Stromal cell of bone marrow (primary cell): ENCODE measurements at places on chromosomes 2 and 18.
A peak's percentile ranks its signal among the peaks of the same experiment; 100 is the strongest.

GRCh38 chr2:72678024-72678423 is 147.8 kb downstream of the EXOC6B start:
- no peak for DNase-seq

- DNase-seq, result no peak
Observed at GRCh38 chr2:232882505-232883115, 12.5 kb downstream of the SNORC start.

DNA sequence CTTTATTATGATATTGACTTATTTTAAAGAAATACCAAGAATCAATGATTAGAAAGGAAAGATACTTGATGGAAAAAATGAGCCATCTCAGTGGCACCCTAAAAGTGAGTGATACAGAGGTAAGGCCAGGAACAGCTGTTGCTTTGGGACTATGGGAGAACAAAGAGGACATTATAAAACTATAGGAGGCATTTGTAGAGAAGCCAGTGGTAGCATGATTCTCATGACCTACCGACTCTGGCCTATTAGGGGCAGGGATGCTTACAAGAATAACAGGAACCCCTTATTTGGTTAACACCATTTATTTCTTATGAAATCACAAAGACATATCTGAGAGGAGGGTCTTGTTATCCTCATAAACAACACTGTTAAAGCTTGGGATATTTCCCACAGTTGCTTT is 162.2 kb downstream of the RIT2 start:
- no peak for DNase-seq

- DNase-seq, result peak; percentile 96
Observed at GRCh38 chr2:66432801-66433694, 1.9 kb upstream of the MEIS1 start.

GRCh38 chr18:78238404-78239089 is 741.1 kb upstream of the SALL3 start:
- DNase-seq, result no peak

DNA sequence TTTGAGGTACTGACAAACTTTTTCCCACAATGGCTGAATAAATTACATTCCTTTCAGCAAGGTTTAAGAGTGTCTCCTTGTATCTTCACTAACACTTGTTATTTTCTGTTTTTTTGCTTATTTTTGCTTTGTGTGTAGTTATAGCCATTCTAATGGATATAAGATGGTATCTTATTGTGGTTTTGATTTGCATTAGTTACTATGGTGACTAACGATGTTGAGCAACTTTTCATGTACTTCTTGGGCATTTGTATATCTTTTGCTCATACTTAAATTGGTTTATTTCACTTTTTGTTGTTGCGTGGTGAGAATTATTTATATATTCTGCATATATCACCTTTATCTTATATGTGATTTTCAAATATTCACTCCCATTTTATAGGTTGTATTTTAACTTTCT is 79.9 kb upstream of the FSIP2 start:
- no peak for DNase-seq
